HCT116 (cell line): ENCODE measurements at places on chromosomes 16 and 17. TPM values are rescaled to one million over a fixed set of nuclear protein-coding genes. Genes with fewer than 3 reads are reported as not detected.

DNA sequence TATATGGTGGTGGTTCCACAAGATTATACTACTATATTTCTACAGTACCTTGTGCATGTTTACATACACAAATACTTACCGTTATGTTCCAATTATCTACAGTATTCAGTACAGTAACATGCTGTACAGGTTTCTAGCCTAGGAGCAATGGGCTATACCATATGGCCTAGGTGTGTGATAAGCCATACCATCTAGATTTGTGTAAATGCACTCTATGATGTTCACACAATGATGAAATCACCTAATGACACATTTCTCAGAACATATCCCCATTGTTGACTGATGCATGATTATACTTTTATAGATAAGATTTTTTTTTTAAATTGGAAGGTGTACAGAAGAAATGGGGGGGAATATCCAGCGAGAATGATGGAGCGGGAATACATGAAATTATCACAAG, 123.0 kb upstream of the TOB1 start:
- H3K27me3 ChIP-seq, result no peaks in the 10 kb centered on the region
- no peak overlapping the region for H3K4me3 ChIP-seq
- no peak for DNase-seq

DNA sequence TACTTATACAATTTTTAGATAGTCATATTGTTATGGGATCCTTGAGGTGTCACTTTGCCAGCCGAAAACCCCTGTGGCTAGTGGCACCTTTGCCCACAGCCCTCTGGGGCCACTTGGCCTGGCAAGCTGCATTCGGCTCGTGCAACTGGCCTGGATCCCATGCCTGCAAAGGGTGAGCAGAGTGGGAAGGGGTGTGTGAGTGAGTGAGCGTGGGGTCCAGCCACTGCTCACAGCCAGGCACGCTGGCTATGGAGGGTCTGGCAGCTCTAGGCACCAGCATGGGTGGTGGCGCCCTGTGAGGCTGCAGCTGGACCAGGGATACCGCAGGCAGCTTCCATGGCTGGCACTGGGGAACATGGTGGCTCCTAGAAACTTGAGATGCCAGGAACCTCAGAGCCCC, 49.0 kb downstream of the ESRP2 start:
- no peak for DNase-seq
- H3K27ac ChIP-seq, result no peak overlapping the region
- no peaks in the 10 kb centered on the region for H3K4me1 ChIP-seq
- H3K36me3 ChIP-seq, result peaks cover 19% of the 10 kb centered on the region; the same call in 1 of the 2 replicates
- no peaks in the 10 kb centered on the region for H3K27me3 ChIP-seq
- no peak overlapping the region for H3K4me3 ChIP-seq

GRCh38 chr17:73232587-73233373, 28.9 kb downstream of the CPSF4L start:
- peak overlapping the region; percentile 92 for H3K4me3 ChIP-seq
- H3K4me1 ChIP-seq, result peaks cover 46% of the 10 kb centered on the region
- no peak for DNase-seq

- no peaks in the 10 kb centered on the region for H3K36me3 ChIP-seq
- no peak overlapping the region for H3K27ac ChIP-seq
- no peaks in the 10 kb centered on the region for H3K27me3 ChIP-seq
- no peaks in the 10 kb centered on the region for H3K4me1 ChIP-seq
- no peak overlapping the region for H3K4me3 ChIP-seq
Measured at GRCh38 chr16:76963614-76964315, 227.2 kb upstream of the MON1B start.

DNA sequence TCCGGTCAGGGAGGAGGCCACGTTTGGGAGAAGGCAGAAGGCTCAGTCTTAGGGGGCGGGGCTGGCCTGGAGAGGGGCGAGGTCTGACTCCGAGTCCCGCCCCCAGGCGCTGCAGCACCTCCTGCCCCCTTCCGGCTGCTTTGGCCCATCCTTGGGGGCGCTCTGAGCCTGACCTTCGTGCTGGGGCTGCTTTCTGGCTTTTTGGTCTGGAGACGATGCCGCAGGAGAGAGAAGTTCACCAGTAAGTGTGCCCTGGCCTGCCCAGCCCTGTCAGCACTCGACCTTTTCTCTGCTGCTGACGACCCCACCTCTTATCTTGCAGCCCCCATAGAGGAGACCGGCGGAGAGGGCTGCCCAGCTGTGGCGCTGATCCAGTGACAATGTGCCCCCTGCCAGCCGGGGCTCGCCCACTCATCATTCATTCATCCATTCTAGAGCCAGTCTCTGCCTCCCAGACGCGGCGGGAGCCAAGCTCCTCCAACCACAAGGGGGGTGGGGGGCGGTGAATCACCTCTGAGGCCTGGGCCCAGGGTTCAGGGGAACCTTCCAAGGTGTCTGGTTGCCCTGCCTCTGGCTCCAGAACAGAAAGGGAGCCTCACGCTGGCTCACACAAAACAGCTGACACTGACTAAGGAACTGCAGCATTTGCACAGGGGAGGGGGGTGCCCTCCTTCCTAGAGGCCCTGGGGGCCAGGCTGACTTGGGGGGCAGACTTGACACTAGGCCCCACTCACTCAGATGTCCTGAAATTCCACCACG, 1.5 kb downstream of the TNFRSF12A start:
- peak overlapping the region; percentile 100 for H3K27ac ChIP-seq
- H3K4me3 ChIP-seq, result peak overlapping the region; percentile 95
- peaks cover 27% of the 10 kb centered on the region for H3K4me1 ChIP-seq
- peaks cover 5% of the 10 kb centered on the region; the same call in 1 of the 2 replicates for H3K36me3 ChIP-seq
- peak; percentile 82 for DNase-seq

DNA sequence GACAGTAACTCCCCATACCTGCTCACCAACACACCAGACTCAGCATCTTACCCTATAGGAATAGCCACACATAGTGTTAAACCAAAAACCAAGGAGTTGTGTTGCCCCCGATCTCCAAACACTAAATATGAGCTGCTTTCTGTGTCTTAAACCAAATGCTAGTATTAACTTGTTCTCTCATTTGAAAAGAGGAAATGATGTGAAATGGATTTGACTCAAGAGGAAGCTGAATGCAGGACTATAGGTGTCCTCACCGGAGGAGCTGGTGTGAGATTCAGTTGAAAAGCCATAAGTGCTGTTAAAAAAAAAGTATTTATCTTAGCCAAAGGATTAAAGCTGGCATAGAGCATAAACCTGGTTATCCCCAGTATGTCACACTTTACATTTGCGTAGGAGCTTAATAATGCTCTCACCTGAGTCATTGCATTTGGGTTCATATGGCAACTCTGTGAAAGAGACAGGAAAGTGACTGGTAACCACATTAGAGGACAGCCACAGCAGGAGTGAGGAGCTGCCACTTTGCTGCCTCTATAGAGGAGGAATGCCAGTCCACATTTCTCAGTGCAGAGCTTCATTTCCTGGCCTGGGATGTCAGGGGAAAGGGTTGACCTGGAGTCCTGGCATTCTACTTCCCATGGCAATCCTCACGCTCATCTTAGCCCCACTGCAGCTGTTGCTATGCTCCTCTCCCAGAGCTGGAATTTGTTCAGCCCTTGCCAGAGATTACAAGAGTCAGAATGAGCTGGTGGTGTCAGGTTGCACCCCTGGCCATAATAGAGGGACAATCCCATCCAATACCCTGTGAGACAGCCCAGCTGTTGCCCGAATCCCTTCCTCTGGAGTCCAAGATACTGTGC, 143.3 kb upstream of the ANKFN1 start:
- H3K27ac ChIP-seq, result no peak overlapping the region
- no peak for DNase-seq
- no peaks in the 10 kb centered on the region for H3K36me3 ChIP-seq

DNA sequence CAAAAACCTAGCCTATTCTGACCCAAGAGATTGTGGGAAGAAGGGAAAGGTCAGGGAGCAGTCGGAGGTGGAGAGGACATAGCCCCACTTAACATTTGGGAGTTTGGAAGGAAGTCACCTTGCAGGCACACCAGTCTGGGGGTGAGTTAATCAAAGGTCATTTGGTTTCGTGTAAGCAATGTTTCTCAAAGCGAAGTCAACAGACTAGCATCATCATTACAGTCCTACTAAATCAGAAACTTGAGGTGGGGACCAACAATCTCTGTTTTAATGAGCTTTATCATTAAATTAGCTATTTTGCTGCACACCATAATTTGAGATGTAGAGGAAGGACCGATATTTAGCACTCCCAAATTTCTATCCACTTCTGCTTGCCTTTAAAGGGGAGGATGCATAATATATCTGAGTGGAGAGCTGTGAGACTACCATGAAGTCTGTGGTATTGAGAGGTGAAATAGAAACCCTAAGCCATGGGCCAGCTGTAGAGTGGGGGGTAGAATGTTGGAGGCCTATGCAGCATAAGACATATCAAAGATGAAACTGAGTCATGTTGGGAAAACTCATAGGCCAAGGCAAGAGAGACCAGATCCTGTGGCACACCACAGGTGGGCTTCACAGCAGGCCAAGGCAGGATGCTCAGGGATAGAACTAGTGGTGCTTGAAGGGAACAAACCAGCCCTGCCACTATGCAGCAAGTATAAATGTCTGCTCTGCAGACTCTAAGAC, 141.7 kb upstream of the ANKFN1 start:
- DNase-seq, result no peak
- H3K4me1 ChIP-seq, result no peaks in the 10 kb centered on the region
- H3K27me3 ChIP-seq, result no peaks in the 10 kb centered on the region; the same call in 1 of the 2 replicates
- no peak overlapping the region for H3K27ac ChIP-seq
- H3K4me3 ChIP-seq, result no peak overlapping the region

GRCh38 chr17:62126292-62126691, 61.2 kb upstream of the MED13 start:
- H3K4me1 ChIP-seq, result peaks cover 11% of the 10 kb centered on the region
- H3K36me3 ChIP-seq, result no peaks in the 10 kb centered on the region
- H3K27me3 ChIP-seq, result no peaks in the 10 kb centered on the region
- H3K27ac ChIP-seq, result no peak overlapping the region
- no peak overlapping the region for H3K4me3 ChIP-seq
- no peak for DNase-seq

- DNase-seq, result no peak
- H3K27me3 ChIP-seq, result no peaks in the 10 kb centered on the region
- no peak overlapping the region for H3K4me3 ChIP-seq
- H3K36me3 ChIP-seq, result no peaks in the 10 kb centered on the region
- peaks cover 12% of the 10 kb centered on the region for H3K4me1 ChIP-seq
Measured at GRCh38 chr16:1036726-1037393, 35.7 kb upstream of the SSTR5 start.

GRCh38 chr17:65925606-65926307, 266.2 kb downstream of the CEP112 start:
- H3K4me1 ChIP-seq, result no peaks in the 10 kb centered on the region
- H3K27me3 ChIP-seq, result no peaks in the 10 kb centered on the region
- no peak for DNase-seq
- no peaks in the 10 kb centered on the region for H3K36me3 ChIP-seq

DNA sequence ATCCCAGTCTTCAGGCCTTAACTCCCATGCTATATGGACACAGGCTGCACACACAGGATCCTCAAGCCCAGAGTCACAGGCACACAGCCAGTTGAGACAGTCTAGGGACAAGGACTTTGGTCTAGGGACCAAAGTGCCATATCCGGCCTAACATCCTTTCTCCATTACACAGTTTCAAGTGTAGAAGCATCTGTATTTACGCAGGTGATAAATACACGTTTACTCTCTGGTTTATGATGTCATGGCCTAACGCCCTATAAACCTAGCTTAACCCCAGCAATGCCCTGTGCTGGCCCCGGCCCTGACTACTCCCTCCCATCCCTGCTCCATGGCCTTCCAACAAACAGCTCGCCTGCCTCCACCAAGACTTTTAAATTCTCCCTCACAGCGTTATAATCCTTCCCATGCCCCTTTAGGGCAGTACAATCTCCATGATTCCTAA, 17.1 kb downstream of the CUEDC1 start:
- H3K4me3 ChIP-seq, result no peak overlapping the region
- no peak for DNase-seq
- H3K36me3 ChIP-seq, result no peaks in the 10 kb centered on the region
- no peak overlapping the region for H3K27ac ChIP-seq
- H3K27me3 ChIP-seq, result no peaks in the 10 kb centered on the region

DNA sequence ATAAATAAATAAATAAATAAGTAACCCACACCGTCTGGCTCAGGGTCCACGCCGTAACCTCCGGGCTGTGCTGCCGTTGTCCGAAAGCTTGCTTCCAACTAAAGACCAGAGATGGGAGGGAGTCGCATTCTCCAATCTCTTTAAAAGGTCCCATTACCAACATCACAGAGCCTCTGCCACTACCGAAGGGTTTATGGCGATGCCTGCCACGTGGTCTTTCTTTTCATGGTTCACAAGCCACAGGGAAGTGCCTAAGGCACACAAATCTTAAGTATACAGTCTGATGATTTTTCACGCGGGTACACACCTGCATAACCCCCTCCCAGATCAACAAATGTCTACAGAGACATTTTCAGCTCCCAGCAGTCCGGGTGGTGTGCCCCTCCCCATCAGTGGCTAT, 1.4 kb downstream of the COTL1 start:
- no peak for DNase-seq
- no peaks in the 10 kb centered on the region for H3K27me3 ChIP-seq
- peaks cover 14% of the 10 kb centered on the region for H3K4me1 ChIP-seq
- H3K27ac ChIP-seq, result no peak overlapping the region

DNA sequence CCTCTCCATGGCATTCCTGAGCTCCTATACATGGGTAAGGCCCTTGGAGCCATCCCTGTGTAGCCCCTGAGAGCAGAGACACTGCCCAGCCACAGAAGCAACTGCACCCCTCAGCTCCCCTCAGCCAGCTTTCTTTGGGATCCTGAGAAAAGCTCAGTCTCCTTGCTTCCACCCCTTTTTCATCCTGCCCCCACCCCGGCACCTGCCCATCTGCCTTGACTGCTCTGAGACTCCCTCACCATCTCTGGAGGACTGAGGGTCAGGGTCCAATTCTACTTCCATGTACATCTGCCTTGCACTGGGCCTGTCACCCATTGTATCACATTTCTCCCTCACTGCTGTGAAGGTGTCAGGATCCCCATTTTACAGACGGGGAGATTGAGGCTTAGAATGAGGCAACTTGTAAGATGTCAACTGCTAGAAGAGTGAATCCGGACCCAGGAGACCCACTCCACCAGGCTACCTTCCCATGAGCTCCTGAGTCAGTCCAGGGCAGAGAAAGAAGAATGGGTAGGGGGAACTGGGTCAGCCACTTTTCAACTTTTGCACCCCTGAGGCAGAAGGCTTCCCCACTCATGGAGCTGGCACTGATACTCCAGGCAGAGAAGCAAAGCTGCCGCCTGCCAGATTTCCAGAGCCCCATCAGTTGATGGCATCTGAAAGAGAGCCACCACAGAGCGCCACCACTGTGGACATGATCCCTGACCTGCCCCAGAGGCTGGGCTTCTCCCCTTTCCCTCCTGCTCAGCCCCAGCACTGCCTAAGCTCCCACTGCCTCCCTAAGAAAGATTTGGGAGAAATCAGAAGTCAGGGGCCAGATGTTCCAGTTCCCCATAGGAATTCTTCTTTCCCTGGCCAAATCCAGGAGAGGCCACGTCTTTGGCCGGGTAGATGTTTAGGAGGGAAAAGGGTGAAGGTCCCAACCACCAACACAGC, 135.4 kb downstream of the TMEM132E start:
- peaks cover 44% of the 10 kb centered on the region for H3K27me3 ChIP-seq
- H3K27ac ChIP-seq, result no peak overlapping the region

DNA sequence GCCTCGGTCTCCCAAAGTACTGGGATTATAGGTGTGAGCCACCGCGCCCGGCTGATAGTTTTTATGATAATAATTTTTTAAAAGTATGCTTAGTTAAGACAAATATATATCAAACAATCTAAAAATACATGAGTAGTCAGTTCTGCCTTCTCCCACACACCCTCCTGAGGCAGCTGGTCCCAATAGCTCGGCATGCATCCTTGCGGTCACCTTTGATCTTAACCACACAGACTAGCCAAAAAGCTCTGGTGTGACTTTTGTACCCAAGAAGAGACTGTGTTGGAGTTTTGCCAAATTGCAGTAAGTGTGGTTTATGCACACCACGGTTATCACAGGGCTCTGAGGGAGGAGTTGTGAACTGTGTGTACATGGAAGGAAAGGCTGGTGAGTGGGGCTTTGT, 25.6 kb downstream of the ATP6V0A1 start:
- H3K4me3 ChIP-seq, result no peak overlapping the region
- no peaks in the 10 kb centered on the region for H3K27me3 ChIP-seq
- peaks cover 32% of the 10 kb centered on the region for H3K36me3 ChIP-seq
- no peaks in the 10 kb centered on the region for H3K4me1 ChIP-seq

ST6GALNAC2 gene
- total RNA-seq, result 14.7 TPM

FTO gene
- total RNA-seq, result 55.2 TPM

NIP7 gene
- total RNA-seq, result 62.8 TPM
